Breast epithelium (tissue), 4 donors: ENCODE measurements at places on chromosomes 4 and X.

DNA sequence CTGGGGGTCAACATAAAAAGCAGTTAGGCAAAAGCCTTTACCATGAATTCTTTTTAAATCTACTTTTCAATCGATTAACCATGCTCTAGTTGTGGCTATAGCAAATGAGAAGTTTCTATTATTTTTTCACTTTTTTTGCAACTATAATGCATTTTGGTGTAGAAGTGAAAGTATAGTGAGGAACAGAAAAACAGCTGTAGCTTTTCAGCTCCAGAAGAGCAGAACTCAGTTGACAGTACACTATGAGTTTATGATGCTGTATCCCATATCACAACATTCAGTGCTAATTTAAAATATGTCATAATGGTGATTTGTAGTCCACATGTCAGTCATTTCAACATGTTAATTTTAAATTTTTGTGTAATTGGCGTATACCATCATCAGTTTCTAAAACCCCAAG lies 8.7 kb upstream of the MUC7 start:
- DNase-seq = no peak

DNA sequence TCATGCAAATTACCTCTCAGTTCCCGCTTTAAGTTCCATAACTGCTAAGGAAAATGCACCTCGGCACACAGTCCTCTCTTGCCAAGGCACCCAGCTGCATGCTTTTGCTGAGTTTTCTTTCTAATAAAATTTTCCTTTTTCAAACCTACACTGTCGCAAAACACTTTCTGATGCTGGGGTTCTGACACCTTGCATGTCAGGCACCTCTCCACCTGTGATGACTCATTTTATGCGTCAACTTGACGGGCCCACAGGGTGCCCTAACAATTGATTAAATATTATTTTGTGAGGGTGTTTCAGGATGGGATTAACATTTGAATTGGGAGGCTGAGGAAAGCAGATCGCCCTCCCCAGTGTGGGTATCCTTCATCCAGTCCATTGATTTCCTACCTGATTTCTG lies 291.0 kb upstream of the STS start:
- no peak for DNase-seq

DNA sequence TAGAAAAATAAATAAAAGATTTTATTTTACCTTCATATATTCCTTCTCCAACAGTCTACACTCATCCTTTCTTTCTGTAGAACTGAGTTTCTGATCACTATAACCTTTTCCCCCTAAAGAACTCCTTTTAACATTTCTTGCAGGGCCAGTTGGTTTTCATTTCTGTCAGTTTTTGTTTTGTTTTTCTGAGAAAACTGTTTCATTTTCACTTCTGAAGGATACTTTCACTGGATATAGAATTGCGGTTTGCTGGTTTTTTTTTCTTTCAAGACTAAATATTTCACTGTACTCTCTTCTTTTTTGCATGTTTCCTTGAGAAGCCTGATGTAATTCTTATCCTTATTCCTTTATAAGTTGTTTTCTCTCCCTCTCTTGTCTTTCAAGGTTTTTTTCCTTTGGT lies 90.4 kb upstream of the EOLA2 start:
- no peak for DNase-seq

GRCh38 chr4:13567125-13567524 lies 22.8 kb upstream of the NKX3-2 start:
- no peak for DNase-seq

GRCh38 chr4:85611661-85612060 lies 136.7 kb downstream of the ARHGAP24 start:
- no peak for DNase-seq

DNA sequence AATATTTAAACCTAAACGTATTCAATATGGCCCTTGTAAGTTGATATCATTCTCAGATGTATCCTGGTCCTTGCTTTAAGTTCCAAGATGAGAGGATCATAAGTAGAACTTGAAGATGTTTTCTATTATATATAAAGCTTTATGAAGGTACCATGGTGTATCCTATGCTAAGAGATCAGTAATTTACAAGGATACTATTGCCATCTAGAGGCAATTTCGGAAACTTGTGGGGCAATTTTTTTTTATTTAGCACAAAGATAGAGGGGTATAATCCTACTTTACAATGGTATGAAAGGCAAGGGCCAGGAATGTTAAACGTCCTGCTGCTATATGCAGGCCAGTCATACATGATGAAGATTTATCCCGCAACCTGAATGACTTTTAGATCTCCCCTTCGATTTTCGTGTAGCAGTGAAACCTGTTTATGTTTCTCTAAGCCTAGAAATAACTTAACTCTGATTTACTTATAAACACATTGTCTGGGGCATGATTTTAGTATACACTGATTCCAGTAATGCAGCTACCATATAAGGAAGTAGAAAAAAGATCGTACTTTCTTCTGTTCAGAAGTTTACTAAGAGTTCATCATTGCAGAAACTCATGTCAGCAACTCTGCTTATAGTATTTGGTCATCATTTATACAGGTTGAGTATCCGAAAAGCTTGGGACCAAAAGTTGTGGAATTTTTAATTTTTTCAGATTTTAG lies 2.6 kb downstream of the SLC25A31 start:
- DNase-seq = no peak

GRCh38 chr4:20255251-20255586 lies 3.5 kb downstream of the SLIT2 start:
- DNase-seq = no peak

GRCh38 chr4:67776746-67777145 lies 22.6 kb upstream of the GNRHR start:
- no peak for DNase-seq

- DNase-seq = no peak
Observed at GRCh38 chr4:108320061-108320460, 151.3 kb upstream of the LEF1 start.

GRCh38 chr4:27828843-27829242 lies 968.2 kb downstream of the STIM2 start:
- DNase-seq = no peak

- no peak for DNase-seq
Observed at GRCh38 chr4:79319975-79320374, 5.9 kb downstream of the NAA11 start.

GRCh38 chr4:71406459-71406963 lies 67.7 kb downstream of the SLC4A4 start:
- DNase-seq = no peak

GRCh38 chr4:154569028-154569427 lies 6.2 kb downstream of the FGB start:
- no peak for DNase-seq

DNA sequence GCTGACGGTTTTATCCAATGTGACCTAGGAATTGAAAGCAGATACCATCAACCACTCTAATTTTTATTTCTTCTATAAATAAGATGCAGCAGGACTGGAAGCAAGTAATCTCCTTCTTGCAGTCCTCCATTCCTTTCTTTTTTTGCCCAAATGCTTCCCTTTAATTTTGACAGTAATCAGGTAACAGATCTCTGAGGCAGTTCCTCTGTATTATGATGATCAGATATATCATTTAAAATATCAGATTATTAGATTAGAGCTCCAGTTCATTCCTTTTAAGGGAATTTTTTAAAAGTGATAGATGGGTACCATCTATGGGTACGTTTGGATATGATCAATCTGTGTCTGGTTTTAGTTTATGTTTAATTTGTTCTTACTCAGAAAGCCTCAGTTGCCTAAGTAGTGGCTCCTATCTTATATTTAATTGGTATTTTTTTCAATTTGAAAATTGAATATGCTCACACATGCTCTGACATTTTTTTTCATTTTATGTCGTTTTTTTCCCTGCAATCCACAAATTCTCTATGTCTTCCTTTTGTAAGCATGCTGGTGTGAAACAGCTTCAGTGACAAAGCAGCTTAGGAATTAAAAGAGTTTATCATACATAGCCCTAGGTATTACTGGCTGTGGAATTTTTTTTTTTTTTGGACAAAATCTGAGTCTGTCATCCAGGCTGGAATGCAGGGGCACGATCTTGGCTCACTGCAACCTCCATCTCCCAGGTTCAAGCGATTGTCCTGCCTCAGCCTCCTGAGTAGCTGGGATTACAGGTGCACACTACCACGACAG lies 73.7 kb upstream of the ANK2 start:
- DNase-seq = no peak

GRCh38 chr4:51894059-51894645 lies 51.2 kb downstream of the DCUN1D4 start:
- DNase-seq = no peak

DNA sequence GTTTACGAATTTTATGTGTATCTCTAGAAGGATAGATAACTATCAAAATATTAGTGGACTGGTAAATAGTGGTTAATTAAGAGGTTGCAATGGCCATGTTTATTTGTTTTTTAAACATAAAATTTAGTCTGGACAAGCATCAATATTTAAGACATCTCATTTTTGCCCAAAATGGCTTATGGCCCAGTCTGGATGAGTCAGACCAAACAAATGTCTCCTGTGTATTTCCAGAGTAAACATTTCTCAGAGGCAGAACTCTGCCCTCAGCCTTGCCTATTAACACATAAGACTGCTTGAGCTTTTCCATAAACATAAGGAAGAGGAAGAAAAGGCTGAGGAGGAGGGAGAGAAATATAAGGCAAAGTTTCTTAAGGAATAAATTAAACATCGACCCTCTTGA lies 277.1 kb upstream of the DIAPH2 start:
- no peak for DNase-seq

DNA sequence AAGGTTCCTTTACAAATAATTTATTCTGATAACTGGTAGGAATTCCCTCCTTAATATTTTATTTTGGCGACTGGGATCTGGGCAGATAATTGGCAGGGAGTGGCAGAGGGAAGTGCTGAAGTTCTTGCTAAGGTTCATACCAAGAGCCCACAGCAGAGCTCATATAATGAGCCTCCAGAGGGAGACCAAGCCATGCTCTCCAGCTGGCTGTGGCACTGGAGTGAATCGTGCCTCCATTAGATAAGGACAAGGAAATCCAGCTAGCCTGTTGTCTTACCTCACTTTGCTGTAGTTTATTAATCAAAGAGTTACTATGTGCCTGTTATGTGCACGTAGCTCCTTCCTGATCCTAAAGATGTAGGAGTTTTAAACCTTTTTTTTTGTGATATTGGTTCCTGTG lies 1.3 kb downstream of the ASB12 start:
- DNase-seq = no peak

DNA sequence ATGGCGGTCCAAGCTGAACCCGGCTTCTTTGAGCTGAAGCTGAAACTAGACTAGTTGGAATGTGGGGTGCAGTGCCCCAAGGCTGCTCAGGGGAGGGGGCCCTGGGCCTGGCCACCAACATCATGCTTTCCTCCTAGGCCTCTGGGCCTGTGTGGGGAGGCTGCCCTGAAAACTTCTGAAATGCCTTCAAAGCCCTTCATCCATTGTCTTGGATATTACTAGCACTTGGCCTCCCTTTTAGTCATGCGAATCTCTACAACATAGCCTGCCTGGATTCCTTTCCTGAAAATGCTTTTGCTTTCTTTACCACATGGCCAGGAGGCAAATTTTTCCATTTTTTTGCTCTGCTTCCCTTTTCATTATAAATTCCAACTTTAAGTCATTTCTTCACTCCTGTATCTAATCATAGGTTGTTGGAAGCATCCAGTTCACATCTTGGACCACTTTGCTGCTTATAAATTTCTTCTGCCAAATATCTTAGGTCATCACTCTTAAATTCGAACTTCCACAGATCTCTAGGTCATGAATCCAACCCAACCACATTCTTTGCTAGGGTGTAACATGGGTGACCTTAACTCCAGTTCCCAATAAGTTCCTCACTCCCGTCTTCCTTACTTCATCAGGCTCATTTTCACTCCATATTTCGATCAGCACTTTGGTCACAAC lies 103.4 kb downstream of the DDIT4L start:
- no peak for DNase-seq

- DNase-seq = no peak
Observed at GRCh38 chrX:107845625-107846024, 20.0 kb downstream of the MID2 start.

GRCh38 chr4:80918004-80918403 lies 112.5 kb upstream of the BMP3 start:
- no peak for DNase-seq

- no peak for DNase-seq
Observed at GRCh38 chrX:24506082-24506481, 41.0 kb downstream of the PDK3 start.

DNA sequence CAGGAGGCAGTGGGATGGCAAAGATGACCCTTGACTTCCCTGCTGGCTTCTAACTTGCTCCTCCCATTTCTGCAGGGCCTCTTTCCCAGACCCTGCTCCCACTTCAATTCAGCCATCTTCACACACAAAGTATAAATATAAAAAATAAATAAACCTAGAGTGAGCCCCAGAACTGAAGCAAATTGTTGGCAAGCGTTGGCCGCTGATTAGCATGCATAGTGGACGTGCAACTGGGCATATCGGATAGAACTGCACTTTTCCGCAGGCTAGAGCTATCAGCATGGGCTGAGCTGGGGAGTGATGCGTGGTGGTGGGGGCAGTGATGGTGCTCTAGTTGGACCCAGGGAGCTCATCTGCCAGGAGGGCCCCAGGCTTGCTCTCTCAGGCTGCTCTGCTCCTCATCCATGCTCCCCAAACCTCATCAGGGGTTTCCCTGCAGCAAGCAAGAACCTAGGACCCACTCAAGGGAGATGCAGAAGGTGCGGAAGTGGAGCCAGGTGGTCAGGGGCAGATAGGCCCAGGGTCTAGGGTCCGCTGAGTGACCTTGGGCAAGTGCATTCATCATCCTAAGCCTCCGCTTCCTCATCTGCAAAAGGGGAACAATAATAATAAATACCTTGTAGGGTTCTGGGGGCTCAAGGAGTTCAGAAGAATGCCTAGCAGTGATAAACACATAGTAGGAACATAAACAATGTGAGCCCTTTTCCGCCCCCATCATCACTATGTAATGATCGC lies 146.8 kb upstream of the PJA1 start:
- DNase-seq = no peak

GRCh38 chr4:41214825-41215146 lies 444 bp upstream of the APBB2 start:
- no peak for DNase-seq

GRCh38 chr4:10736895-10737294 lies 52.3 kb upstream of the CLNK start:
- DNase-seq = no peak

- DNase-seq = no peak
Observed at GRCh38 chr4:102439236-102439614, 61.9 kb upstream of the NFKB1 start.

DNA sequence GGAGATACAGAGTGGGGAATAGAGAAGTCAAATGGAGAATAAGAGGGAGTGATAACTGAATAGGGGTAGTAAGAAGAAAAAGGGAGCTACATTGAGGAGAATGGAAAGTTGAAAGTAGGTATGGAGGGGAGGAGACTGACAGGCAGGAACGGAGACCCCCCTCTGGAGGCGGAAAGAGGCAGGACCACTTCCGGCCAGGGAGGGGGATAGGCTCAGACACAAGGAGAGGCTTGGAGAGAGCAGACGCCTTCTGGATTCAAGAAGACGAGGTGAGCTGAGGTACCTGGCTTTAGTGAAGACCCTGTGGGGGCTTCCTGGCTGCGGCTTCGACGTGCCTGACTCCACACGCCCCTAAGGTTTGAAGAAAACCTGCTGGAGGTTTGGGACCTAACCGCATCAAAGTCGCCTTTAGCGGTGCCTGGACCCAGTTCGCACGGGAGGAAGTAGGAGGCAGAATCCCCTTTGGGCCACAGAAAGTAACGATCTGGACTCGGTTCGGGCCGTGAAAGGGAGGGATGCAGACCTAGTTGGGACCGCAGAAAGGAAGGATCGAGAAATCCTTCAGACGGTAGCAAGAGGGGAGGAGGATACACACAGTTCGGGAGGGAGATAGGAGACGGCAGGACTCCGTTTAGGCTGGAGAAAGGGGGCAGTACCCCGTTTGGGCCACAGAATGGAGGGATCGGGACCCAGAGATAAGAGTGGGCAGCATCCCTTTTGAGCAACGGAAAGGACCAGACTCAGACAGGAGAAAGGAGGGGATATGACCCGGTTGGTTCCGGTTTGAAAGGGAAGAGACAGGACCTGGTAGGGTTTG lies at the start of gene TRO:
Gene TRO (plus strand): TSS at position 215 of the 817 bp plus-strand sequence. CDS start 1,423 bp downstream, outside the sequence.
- no peak for DNase-seq

GRCh38 chrX:23844502-23845138 lies 61.6 kb downstream of the SAT1 start:
- no peak for DNase-seq
